Stimulated activated CD4-positive, alpha-beta T cell treated with anti-CD3 and anti-CD28 coated beads, Interleukin-1b, Interleukin-23, amount 100 ng/mL, for 1 hour (primary cell): ENCODE measurements at places on chromosomes 11 and 22.

DNA sequence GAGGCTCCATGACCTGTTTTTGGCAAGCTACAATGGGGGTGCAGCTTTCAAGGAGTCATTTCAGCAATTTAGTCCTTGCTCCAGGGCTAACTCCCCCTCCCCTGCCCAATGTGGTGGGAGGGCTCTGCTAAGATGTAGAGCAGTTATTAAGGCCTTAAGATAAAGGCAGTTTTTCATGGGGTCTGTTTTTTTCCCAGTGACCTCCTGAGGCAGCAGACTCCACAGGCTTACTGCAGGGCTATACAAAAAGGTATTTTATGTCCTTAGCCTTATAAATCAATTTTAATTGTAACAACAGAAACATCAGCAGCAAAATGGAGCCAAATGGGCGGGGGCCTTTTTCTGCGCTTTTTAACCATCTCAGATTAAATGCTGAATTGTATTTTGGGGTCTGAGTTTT is 192.3 kb downstream of the KIRREL3 start:
- no peak for DNase-seq

- no peak for DNase-seq
Measured at GRCh38 chr11:130790689-130791088, 125.6 kb downstream of the SNX19 start.

GRCh38 chr22:37626144-37626543 is 13.3 kb upstream of the SH3BP1 start:
- no peak for DNase-seq

DNA sequence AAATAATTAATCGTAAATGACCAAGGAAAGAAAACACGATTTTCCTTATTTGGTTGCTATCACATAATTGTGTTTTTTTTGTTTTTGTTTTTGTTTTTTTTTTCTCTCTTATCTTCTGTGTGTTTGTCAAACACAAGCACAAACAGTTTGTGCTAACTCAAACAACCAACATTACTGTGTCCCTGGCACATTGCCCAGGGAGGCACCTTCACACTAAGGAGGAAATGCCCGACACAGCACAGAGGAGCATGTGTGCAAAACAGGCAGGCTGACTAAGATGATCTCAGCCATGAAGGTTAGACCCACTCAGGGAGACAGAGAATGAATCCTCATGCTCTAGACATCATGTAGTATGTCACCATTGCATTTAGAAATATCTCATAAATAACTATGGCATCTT is 130.1 kb downstream of the SOX6 start:
- DNase-seq: no peak

GRCh38 chr11:106327134-106327533 is 249.7 kb downstream of the AASDHPPT start:
- DNase-seq: no peak
